Kidney (tissue), 22 donors: ENCODE measurements at places on chromosomes 4 and X. TPM values are rescaled to one million over a fixed set of nuclear protein-coding genes. Genes with fewer than 3 reads are reported as not detected.

- no peak for DNase-seq
Observed at GRCh38 chr4:134958862-134959261, 757.3 kb upstream of the PABPC4L start.

DNA sequence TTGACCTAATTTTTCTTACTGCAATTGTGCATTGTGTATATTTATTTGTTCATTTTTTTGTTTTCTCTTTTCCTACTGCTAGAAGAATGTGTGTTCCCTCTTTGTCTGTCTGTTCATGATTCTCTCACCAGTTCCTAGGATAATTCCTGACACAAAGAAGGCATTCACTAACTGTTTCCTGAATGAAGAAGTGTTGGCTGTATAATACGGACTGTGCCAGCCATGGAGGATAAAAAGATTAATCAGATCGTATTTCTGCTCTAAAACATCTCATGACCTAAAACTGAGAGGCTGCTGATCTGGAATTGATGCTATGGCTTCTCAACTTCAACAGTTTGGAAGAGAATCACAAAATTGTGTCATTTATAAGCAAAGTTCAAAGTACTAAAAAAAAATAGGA, 563.1 kb upstream of the FRG1 start:
- no peak for DNase-seq

DNA sequence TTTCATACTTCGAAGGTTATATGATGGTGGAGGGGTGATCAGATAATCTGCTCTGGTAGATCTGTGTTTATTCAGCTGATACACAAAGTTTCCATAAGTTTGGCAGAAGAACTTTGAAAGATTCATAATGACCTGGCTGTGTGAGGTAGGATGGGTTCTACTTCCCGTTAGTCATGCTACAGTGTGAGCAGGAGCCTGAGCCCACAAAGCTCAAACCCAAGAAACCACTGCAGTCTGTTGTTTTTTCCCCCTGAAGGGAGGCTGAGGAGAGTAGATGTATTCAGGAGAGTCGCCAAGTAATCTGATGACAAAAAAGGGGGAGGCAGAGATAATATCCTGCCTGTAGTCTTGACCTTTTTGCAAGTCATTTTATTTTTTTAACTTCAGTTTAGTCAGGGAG, 52.8 kb upstream of the PPP3CA start:
- no peak for DNase-seq

DNA sequence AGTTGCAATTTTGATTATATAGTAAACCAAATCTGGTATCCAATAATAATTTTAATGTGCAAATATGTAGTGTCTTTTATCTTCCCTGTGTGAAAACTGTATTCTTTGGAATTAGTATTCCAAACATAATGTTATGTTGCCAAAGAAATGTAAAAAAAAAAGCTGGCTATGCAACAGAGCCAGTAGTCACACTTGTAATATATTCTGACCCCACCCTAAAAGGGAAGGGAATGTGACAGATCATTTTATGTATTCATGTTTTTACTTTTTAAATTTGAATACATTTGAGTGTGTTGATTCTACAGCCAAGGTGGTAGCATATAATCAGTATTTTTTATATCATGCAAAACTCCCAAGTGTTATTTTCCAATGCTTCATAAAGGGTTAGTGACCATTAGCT, 27.9 kb upstream of the MCUB start:
- DNase-seq: no peak

Gene CPZ
- 2.6 TPM for total RNA-seq

DNA sequence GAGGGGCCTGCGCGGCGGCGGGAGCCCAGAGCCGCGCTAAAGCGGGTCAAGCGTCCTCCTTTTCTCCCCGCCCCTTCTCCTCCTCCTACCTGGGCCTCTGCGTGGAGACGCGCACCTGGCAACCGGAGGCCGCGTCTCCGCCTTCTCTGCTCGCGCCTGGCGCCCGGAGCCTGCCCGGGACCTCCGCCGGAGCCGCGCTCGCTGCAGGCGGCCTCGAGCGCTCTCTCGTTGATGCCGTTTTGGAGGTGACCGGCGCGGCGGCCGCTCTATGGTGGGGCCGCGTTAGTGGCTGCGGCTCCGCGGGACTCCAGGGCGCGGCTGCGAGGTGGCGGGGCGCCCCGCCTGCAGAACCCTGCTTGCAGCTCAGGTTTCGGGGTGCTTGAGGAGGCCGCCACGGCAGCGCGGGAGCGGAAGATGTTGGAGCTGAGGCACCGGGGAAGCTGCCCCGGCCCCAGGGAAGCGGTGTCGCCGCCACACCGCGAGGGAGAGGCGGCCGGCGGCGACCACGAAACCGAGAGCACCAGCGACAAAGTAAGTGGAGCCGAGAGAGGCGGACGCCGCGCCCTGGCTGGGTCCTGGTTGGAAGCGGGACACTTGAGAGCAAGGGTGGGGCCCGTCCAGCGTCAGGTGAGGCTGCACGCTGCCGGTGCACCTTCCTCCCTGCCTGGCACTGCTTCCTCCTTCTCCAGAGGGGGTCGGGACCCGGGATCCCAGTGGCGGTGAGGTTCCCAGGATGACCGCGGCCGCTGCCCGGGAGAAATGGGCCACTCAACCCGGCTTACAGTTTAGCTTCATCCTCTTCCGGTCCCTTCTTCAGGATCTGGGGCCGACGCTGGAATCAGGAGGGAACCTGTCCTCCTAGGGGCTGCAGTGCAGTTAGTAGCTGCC, at the start of gene CDS1:
CDS1 (plus strand) TSS at position 140 of the 888 bp plus-strand sequence; CDS start at position 415, 275 bp downstream.
- peak; percentile 79 for DNase-seq

Gene HMX1
- not detected for total RNA-seq

- peak; percentile 62 for DNase-seq
Observed at GRCh38 chr4:157075811-157076577, at the start of gene GLRB. Gene GLRB (plus strand): TSS chr4:157076150. CDS start chr4:157078025, 1,875 bp downstream.
